ENCODE measurements at places on chromosomes 3 and 15.

DNA sequence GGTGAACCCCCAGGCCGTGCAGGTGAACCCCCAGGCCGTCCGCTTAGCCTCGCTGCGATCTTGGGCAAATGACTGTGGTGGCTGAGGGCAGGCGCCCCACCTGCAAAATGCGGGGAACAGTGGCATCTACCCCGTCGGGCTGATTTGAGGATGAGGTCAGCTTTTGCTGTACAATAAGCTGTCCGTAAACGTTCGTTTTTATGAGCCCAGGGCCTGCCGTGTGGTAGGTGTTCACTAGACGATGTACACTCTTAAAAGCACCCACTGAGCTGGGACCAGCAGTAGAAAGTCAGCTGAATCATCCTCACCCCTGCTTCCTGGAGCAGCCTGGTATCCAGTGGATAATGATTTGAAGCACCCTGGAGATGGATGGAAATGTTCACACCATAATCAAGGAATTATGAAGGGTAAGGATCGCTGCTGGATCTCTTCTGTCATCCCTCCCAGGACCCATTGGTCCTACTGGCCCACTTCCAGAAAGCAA is 943 bp upstream of the PCSK6 start:
- DNase-seq = no peak

- DNase-seq = no peak
These were observed 24.0 kb upstream of the TEX9 start for GRCh38 chr15:56341201-56341600.

DNA sequence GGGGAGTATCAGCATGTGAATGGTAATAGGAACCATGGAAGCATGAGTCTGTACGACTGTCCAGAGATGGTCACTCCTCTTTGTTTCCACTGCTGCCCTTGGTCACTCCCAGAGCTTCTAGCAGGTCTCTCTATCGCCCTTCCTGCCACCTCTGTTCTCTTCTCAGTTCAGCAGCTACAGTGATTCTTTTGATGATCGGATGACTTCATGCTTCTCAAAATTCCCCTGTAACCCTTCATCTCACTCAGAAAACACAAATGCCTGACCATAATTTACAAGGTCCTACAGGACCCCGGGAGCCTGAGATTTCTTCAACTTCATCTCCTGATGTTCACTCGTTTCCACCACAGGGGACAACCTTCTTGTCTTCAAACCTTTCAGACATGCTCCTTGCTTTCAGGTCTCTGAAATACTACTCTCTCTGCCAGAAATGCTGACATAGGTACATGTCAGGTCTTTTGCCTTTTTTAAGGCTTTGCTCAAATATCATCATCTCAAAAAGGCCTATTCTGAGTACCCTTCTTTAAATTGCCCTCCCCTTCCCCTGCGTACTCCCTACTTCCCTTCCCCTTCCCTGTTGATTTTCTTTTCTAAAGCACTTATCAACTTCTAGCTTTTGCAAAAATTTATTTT is 42.1 kb upstream of the BHLHE40 start:
- no peak for DNase-seq

DNA sequence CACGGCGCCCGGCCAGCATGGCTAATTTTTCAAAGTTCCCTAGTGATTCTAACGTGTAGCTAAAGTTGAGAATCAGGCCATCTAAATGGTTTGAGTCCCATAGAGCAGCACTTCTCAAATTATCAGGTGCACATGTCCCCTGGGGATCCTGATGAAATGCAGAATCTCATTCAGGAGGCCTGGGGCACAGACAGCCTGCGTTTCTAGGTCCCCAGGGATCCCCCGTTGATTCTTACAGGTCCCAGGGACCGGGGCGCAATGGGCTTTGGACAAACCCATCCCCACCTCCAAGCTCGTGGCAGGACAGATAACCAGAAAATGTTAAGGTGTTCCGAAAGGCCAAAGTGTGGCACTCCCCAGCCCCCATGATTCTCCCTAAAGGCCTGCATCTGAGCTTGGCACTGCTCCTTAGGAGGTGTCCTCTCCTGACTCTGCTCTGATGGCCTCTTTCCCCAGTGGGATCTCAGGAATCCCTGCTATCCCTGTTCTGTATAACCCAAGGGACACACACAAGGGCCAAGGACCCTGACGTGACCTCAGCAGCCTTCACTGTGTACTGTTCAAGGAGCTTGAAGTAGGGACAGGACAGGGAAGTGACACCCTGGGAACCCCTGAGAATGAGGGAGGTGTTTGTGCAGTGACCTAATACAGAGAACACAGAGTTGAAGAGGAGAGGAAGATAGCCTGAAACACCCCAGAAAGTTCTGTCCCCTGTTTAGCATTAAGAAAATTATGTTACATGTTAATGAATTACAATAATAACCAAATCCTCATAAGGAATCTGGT is 8.0 kb downstream of the LRRK1 start:
- no peak for DNase-seq

DNA sequence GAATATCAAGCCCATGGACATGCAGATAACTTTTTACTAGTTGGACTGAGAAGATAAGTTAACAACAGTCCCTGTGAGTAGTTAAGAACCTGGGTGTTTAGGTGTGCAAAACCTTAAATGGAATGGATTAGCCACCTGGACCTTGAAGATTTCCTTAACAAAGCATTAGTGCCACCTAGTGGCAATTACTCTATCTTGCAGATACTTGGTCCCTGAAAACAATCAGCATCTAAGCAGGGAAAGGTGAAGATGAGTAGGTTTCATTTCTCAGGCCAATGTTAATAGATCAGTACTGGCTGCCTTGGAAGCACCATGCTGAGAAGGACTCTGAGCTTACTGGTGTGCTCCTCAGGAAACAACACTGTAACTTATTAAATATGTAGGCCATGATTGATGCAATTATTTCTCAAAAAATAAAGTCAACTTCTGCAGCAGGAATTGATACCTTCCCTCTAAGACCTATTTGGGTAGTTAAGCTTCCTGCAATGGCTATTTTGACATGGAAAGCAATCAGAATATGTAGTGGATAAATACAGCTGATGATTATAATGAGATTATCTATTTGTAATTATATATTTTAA is 329.4 kb downstream of the TBC1D5 start:
- no peak for DNase-seq

- no peak for DNase-seq
These were observed 49.8 kb upstream of the GALNT15 start for GRCh38 chr3:16124636-16125035.

GRCh38 chr3:51358981-51359380 is 26.1 kb upstream of the MANF start:
- DNase-seq = no peak

DNA sequence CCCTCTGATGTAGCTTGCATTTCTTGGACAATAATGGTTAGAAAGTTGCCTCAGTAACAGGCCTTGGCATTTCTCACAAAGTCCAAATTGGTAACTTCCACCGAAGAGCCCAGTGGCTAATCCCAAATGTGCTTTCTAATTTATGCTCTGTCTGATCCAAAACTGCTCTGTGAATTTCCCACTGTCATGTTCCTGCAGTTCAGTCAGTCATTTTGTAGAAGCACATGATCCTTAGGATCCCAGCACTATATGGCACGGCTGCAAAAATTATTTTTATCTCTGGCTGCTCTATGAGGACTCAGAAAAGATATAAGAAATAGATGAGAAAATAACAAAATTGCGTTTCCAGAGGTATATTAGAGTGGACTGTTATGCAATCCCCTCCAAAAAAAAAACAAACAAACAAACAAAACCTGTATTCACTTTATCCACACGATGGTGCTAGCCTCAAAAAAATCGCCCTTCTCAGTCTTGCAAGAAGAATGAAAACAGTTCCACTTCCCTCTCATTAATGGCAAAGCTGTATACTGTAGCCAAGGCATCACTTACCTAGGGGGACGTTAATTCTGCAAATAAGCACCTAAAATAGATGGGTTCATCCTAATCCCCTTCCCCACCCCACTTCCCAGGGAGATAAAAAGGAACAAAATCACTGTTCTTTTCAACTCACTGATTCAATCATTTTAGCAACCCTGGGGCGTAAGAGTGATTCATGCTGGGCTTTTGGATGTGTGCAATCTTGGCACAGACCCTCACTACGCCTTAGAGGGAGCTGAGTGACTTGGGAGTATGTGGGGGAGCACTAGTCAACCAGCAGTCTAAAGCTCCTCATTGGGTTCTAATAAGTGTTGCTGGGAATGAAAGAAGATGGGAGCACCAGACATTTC is 61.3 kb downstream of the TMCO5A start:
- DNase-seq = no peak

GRCh38 chr15:81002331-81003096 is 1.8 kb downstream of the TLNRD1 start:
- DNase-seq = no peak

- DNase-seq = no peak
These were observed 218.2 kb upstream of the NAALADL2 start for GRCh38 chr3:174640932-174641331.

- no peak for DNase-seq
These were observed 90.2 kb downstream of the GHSR start for GRCh38 chr3:172357850-172358754.

GRCh38 chr3:171741377-171741776 is 68.9 kb downstream of the PLD1 start:
- DNase-seq = no peak

GRCh38 chr3:195757438-195757770 is 36.6 kb downstream of the MUC20 start:
- no peak for DNase-seq

DNA sequence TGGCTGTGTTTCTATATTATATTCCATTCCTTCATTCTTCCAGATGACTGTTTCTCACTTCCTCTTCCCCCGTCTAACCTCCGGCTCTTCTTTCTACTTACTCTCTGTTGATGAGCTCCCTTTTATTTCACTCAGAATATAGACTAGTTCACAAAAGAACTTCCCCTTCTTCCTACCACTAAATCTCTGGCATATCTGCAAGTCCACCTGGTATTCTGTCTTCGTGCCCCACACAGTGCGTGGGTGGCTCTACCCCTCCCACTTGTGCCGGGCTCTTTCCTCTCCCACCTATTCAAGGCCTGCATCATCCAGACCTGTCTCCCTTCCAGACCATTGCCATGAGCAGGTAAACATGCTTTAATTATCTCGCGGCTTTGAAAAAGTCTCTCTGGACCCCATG is 73.0 kb downstream of the SCN10A start:
- DNase-seq = no peak

DNA sequence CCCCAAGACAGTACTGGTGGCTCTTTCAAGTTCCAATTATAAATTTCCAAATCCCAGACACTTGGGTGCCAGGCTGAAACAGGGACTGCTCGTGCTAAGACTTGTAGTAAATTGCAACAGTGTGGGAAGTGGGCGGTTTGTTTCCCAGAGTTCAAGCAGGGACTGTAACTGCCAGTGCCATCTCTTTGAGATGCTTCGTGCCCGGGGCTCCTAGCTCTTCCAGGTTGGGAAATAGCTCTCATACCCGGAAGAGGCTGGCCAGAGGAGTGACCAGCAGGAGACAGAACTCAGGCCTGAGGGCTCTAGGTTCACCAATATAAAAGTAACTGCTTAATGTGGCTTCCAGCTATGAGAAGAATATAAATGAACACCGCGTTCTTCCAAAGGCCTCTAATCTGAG is 54.0 kb upstream of the NEO1 start:
- no peak for DNase-seq

- DNase-seq = no peak
These were observed 1.3 kb downstream of the MAGEL2 start for GRCh38 chr15:23646165-23647000.

DNA sequence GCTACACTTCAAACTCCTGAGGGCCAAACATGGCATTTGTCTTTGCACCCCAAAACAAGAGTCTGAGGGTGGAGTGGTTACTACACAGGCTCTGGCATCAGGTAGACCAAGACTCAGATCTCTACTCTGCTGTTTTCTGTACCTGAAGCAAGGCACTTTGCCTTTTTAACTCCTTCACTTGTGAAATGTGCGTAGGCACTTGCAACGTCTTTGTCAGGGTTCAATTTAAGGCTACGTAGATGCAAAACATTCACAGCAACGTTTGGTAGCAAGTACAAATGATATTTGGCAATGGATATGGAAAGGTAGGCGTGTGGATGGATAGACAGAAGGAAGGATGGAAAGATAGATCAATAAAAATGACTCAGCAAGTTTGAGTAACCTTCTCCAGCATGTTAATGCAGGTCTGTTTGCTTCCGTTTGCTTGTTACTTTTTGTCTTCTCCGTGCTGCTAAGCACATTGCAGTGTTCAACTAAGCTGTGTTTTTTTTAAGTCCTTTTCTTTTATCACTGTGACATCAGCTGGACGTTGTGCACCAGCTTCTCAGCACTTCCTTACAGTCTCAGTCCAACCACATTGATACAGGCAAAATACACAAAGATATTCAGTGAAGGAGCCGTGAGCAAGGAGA is 100.7 kb downstream of the LRTM1 start:
- no peak for DNase-seq

DNA sequence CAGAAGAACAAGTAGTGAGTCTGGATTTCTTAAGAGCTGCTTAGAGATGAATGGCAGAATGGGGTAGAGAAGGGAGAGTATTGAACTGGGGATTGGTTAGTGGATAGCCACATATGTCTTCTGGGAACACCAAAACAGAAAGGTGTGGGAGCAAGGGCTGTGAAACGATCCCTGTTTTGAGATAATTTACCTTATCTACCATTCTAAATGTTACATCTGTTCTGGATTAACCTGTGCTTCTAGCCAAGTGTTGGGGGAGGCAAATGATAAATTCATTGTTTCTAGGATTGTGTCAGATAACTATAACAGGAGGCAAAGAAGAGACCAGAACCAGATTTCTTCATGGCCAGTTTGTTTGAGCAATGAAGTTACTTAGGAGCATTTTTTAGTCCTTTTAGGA is 8.4 kb downstream of the NR1D2 start:
- DNase-seq = no peak

GRCh38 chr3:38479431-38480092 is 16.6 kb upstream of the EXOG start:
- DNase-seq = peak; percentile 12

GRCh38 chr15:23532024-23532423 is 33.5 kb upstream of the MKRN3 start:
- DNase-seq = no peak

DNA sequence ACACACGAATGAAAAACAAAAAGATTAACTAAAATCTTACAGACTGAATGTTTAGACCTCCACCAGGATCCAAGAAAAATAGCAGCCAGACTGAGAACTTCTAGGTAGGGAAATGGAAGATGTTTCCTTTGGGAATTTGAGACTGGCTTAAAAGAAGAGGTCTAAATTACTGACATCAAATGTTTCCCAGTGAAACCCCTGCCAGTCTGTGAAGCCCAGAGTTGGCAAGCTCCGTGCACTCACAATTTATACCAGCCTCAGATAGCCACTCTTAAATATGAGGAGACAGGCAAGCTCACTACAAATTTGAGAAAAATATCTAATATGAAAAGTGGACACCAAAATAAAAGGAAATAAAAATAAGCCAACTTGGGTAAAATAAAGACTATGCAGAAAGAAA is 700.5 kb upstream of the ZNF385D start:
- DNase-seq = no peak

Measured in activated effector memory CD4-positive, alpha-beta T cell treated with Interleukin-2 at 50 U/mL for 16 hours (primary cell).